ENCODE measurements at places on chromosomes 12 and 14.

- no peak for DNase-seq
Observed at GRCh38 chr14:30162066-30162465, 234.4 kb upstream of the PRKD1 start.

DNA sequence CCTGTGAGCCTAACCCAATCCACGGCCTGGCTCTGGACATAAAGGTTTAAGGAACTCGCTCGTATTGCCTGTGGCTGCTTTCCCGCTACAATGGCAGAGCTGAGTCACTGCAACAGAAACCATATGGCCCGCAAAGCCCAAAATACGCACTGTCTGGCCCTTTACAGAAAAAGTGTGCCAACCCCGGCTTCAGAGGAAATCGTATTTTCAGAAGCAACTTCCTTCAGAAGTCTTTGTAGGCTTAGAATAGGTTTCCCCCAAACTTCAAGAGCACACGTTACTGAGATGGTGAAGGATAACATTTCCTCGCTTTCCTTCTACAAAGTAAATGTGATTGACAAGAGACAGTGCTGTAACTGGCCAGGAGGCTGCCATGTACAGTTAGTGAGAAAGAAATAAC, 34.8 kb upstream of the TESC start:
- no peak for DNase-seq

- DNase-seq, result no peak
Observed at GRCh38 chr12:94590428-94590827, 59.9 kb downstream of the TMCC3 start.

DNA sequence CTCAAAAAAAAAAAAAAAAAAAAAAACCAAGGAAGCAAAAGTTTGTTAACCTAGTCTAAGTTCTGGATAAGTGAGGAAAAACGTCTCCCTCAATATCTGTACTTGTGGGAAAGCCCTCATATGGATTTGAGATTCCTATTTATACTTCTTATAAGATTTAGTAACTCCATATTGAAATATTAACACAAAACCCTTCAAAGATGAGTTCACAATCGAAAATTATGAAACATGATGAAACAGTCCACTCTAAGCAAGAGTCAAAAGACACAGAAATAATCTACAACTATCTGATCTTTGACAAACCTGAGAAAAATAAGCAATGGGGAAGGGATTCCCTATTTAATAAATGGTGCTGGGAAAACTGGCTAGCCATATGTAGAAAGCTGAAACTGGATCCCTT, 25.2 kb downstream of the VWF start:
- no peak for DNase-seq

DNA sequence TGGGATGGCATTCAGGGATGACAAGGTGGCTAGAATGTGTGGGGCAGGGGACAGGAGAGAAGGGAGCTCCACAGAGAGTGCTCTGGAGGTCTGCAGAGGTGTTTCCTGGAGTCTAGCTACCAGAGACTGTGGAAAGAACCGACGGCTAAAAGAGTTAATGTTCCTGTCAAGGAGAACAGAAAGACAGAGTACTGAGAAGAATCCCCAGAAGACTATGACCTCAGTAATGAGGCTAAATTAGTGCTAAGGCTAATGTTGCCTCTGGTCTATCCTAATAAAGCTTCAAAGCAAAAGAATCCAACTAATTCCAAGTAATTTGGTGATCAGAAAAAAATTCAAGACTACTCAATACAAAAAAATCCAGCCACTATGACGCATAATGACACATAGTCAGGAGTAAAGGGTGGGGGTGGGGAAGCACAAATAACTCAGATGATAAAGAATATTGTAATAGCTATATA, 44.7 kb downstream of the FERMT2 start:
- no peak for DNase-seq

- DNase-seq, result no peak
Observed at GRCh38 chr14:55000381-55000780, 26.5 kb downstream of the WDHD1 start.

- DNase-seq, result peak; percentile 89
Observed at GRCh38 chr12:45234139-45234865, 18.4 kb downstream of the ANO6 start.

GRCh38 chr12:96321941-96322340, 78.3 kb downstream of the CDK17 start:
- DNase-seq, result no peak
